Endothelial cell of umbilical vein (primary cell): ENCODE measurements at places on chromosomes 16 and 17. TPM values are rescaled to one million over a fixed set of nuclear protein-coding genes. Genes with fewer than 3 reads are reported as not detected.

GRCh38 chr16:26791169-26791568, 275.6 kb upstream of the C16orf82 start:
- DNase-seq: no peak

GRCh38 chr16:7534749-7535148, 202.1 kb downstream of the RBFOX1 start:
- no peak for DNase-seq

- DNase-seq: no peak
Observed at GRCh38 chr16:60217787-60218186, 1483.7 kb upstream of the GOT2 start.

Gene CCL5
- not detected in 2 replicates for polyA plus RNA-seq

Gene NUDT21
- polyA plus RNA-seq: 48.2 and 56.4 TPM in 2 replicates
